CD4-positive, alpha-beta T cell treated with Interleukin-4 for 4 hours (primary cell): ENCODE measurements at places on chromosomes 2 and 18.

- DNase-seq, result no peak
Observed at GRCh38 chr2:95707837-95708236, 116.0 kb downstream of the TRIM43 start.

DNA sequence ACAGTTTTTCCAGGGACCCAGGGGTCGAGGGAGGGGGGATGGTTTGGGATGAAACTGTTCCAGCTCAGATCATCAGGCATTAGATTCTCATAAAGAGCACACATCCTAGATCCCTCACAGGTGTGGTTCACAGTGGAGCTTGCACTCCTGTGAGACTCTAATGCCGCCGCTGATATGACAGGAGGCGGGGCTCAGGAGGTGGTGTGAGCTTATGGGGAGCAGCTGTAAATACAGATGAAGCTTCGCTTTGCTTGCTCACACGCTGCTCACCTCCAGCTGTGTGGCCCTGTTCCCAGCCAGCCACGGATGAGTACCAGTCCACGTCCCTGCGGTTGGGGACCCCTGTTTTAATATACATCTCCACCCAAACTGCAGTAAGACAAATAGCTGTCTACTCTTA lies 204.2 kb downstream of the AGAP1 start:
- no peak for DNase-seq

DNA sequence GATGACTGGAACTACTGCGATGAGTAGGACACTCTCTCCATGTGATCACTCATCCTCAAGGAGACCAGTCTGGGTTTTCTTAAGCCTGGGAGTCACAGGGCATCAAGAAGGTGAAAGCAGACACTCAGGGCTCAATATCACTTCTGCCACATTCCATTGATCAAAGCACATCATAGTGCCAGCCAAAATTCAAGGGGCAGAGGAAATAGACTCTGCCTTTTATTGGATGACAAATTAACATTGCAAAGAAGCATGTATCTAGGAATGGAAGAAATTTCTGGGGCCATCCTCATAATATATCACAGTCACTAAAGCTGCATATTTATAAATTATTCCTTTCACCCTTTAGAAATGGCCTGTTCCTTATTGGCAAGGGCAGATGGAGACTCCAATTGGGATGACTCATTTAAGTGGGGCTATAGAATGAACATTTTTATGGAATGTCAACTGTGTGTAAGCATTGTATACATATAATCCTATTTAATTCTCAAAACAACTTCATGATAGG lies 114.8 kb upstream of the CDC42EP3 start:
- DNase-seq, result no peak

DNA sequence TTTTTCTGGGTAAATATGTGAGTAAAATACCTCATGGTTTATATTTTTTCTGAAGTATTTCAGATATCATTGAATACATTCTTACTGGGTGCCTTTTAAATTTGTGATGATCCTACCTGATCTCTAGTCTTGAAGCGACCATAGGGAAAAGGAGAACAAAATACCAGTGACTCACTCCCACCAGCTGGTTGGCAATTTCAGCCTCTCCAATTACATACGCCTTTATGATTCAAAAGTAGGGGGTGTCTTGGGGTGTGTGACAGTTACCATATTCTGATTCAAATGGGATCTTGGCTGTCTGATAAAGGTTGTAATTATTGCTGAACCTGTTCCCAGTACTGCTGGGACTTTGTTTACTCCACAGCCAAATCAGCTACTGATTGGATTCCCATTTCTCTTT lies 175.9 kb upstream of the NXPH2 start:
- no peak for DNase-seq

DNA sequence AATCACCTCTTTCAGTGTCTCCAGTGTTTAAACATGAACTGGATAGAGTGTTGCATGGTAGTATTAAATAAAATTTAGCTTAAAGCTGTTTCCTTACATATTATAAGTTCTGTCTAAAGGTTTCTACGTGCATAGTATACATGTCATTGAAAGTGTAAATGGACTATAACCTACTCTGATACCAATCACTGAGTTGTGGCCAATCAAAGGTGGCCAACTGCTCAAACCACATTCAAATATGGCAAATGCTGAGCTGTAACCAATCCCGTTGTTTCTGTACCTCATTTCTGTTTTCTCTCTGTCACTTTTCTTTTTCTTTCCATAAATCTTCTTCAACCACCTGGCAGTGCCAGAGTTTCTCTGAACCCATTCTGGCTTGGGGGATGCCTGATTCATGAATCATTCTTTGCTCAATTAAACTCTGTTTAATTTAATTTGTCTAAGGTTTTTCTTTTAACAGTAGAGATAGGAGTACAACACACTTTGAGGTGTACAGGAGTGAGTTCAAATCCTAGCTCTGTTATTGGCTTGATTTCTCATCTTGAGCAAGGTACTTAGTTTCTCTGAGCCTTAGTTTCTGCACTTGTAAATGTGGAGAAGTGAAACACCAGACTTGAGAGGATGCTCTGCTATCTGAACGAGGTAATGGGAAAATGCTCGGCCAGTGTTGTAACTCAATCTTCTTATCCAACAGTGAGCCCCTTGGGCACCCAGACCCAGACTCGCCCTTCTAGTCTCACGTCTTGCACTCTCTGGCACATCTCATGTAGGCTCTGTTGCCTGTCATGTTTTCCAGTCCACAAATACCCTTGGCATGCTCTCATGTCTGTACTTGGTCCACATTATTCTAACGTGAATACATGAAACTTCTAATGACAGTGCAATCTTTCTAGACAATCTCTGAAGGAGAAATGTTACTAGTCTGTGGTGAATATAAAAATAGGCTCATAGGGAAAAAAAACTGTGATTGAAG lies 228.0 kb downstream of the PIK3C3 start:
- no peak for DNase-seq

GRCh38 chr2:64742678-64743077 lies 89.0 kb upstream of the SERTAD2 start:
- no peak for DNase-seq
